GM04503 (cell line): ENCODE measurements at places on chromosomes 7 and 10.

- no peak for DNase-seq
These were observed 247.2 kb downstream of the USP6NL start for GRCh38 chr10:11364241-11364640.

GRCh38 chr7:81719865-81720264 lies 50.0 kb downstream of the HGF start:
- DNase-seq, result no peak

DNA sequence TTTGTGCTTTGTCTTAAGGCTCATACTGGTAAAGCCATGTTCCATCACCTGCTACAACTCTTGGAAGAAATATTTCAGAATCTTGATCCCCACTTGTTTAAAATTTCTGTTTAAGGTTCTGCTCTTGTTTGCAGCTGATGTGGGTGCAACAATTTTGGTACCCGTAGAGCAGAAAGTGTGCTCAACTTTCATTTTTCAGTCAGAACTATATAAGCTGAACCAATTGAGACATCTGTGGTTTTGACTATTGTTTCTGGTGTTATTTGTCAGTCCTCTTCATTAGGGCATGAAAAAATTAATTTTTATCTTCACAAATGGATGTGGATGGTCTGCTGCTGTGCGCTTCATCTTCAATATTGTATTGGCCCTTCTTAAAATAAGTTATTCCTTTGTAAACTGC lies 10.9 kb downstream of the MGAM start:
- no peak for DNase-seq

GRCh38 chr10:130171196-130171595 lies 35.0 kb downstream of the GLRX3 start:
- no peak for DNase-seq
